ENCODE measurements at places on chromosomes 1 and 21.

GRCh38 chr1:244639561-244639960 lies 13.4 kb upstream of the DESI2 start:
- DNase-seq = no peak

DNA sequence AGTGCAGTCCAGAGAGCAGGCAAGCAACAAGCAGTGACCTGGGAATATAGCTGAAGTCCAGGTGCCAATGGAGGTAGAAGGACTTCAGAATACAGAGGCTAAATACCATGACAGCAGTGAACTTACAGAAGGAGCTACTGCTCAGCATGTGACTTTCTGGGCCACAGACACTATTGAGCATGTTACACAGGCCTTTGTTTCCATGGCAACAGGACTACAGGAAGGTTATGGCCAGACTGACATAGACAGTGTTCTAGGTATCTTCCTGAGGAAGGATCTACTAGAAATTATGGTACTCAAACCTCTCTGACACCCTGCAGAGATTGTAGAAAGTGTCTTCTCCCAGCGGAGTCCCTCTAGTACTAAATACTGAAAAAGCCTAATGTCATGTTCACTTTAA lies 11.0 kb downstream of the OR2M5 start:
- no peak for DNase-seq

DNA sequence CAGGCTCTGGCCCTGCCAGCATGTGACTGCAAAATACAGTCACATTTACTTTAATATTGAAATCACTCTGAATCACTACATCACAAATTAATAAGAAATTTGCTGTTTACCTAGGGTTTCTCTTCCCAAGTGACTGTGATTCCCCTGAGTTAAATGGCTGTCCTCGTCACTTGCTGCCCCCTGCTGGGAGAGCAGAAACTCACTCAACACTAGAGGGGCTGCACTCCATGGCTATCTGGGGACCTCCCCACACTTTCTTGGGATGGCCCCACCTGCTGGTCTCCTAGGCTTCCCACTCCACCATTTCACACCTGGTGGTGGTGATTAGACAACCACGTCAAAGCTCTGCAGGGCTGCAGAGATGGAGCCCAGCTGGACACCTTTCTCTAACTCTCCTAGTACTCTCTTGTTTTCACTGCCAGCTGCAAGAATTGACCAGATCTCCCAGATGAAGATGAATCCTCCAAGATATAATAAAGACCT lies 63.4 kb downstream of the CD2 start:
- DNase-seq = peak; percentile 62

DNA sequence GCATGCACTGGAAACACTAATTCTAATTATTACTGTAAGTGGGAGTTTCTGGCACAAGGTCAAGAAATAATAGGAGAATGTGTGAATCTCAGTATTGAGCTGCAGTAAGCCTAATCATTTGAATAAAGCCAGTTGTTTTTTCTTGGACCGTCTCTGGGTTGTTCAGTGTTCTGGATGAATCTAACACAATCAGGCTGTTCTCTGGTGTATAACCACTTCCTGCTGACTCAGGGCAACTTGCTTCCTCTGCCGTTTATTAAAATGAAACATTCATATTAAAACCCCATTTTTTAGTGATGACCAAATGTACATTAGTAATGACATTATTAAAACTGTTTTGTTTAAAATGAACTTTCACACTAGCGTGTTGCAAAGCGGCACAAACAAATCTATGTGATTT lies 273.1 kb upstream of the SNX7 start:
- no peak for DNase-seq

GRCh38 chr1:71200503-71200902 lies 119.7 kb upstream of the ZRANB2 start:
- DNase-seq = no peak

DNA sequence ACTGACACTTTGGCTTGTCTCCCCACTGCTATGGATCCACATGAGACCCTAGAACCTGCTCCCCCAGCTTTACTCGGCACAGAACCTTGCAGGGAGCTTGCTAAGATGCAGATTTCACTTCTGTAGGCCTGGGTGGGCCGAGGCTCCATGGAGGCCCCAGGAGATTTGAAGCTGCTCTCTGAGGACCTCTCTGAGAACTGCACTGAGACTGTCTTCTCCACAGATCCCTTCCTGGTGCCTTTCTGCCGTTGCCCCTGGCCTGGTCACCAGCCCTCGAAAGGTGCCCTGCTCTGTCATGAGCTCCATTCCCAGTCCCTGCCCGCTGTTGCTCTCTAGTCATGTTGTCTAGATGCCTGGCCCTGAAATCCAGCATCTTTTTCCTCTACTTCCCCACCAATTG lies 588.4 kb downstream of the AJAP1 start:
- DNase-seq = no peak

GRCh38 chr1:91894036-91894761 lies 8.2 kb upstream of the TGFBR3 start:
- no peak for DNase-seq

- DNase-seq = no peak
Measured at GRCh38 chr1:38133756-38134155, 87.2 kb upstream of the POU3F1 start.

DNA sequence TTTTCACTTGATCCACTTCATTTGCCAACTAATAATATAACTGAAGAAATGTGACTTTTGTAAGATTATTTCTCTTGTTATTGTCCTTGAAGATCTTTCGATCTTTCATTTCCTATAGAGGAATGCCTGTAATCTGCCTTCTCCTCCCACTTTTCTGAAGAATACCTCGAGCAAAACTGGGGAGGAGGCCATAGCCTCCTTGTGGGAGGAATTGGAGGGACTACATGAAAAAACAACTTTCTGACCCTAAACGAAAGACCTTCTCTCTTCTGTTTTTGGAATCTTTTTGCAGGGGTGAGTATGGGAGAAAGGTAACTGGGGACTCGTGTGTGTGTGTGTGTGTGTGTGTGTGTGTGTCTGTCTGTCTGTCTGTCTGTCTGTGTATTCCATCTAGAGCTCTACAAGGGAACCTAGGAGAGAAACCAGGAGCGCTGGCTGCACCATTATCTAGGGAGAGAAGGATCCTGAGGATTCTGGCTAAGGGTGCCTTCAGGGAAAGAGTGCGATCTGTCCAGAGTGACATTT lies 32.4 kb upstream of the MAB21L3 start:
- no peak for DNase-seq

DNA sequence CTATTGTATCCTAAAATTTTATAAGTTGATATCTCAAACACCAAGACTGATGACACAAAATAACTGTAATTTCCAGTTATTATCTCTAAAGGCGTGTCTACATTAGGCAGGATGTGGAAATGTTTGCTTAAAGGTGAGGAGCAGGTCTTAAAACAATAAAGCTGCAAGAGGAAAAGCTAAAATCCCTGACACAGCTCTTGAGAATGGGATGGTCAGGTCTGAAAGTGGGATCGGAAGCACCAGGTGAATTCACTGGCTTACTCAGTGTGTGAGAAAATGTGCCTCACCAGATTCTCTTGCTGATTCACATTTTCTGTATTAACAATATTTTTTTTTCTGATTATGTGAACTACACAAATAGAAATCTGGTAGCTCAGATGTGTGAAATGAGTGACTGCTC lies 421.9 kb upstream of the ADAMTS5 start:
- no peak for DNase-seq

All from ecto neural progenitor cell (in vitro differentiated cells).